Stimulated activated CD8-positive, alpha-beta memory T cell treated with anti-CD3 and anti-CD28 coated beads, Interleukin-7, amount 100 ng/mL, for 1 hour (primary cell): ENCODE measurements at places on chromosomes 2 and 18.

- no peak for DNase-seq
Observed at GRCh38 chr2:71494523-71495155, 41.3 kb downstream of the DYSF start.

DNA sequence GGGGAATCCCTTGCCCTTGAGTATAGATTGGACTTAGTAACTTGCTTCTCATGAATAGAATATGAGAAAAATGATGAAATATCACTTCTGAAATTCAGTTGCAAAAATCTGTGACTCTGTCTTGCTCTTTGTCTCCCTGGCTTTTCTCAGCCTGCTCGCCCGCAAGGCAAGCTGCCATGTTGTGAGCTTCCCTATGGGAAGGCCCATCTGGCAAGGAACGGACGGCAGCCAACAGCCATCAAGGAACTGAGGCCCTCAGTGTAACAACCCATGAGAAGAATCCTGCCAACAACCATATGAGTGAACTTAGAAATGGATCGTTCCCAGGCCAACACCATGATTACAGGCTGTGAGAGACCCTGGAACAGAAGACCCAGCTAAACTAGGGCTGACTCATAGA lies 58.4 kb upstream of the PGAP1 start:
- DNase-seq, result no peak

GRCh38 chr2:178574789-178575188 lies 94.5 kb downstream of the PLEKHA3 start:
- DNase-seq, result no peak

DNA sequence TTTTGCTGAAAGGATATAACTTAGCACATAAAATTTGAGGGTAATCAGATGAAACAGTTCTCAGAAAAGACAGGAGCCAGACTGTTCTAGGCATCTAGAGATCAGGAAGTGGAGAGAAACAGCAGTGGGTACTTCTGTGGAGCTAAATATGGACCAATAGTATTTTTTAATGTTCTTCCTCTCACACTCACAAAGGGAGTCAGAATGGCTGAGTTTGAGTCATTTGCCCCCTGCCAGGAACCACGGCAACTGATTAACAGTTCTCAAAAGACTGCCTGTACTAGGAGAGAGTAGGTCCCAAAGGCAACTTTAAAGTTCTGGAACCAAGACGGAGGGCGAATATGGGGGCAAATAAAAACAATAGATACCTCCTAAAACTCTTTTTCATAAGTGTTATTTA lies 107.5 kb downstream of the GULP1 start:
- DNase-seq, result no peak

- DNase-seq, result no peak
Observed at GRCh38 chr18:7541835-7542234, 25.3 kb upstream of the PTPRM start.

GRCh38 chr2:60873381-60873780 lies 8.0 kb upstream of the REL start:
- no peak for DNase-seq

DNA sequence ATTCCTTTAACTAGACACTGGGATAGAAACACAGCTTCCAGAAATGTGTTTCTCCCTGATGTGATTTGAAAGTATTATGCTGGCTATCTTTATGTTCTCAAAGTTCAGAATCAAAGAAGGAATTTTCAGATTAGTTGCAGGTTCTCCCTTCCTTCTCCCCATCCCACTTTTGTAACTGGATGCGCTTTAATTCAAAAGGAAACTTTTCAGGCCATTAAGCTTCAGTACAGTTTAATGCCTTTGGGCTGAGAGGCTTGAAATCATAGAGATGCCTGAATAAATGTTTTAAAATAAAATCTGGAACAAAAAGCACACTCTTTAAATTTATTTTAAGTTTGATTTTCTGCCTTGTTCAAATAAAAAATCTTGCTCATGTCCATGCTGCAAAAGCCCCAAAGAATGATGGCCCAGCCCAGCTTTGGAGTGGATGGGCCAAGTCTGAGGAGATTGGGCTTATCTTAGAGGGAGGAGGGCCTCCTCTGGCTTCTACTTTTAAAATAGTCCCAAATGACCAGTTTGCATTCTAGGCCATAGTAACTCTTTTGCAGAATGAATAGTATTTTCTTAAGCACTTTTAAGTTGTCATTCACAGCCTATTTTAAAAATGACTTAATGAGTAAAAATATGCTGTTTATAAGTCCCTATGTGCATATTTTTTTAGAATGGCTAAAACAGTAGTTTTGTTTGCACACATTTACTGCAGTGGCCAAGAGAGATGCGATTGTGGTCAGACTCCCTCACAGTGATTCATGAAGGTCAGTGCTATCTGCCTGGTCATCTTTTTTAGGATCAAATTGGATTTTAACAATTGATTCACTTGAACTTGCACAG lies 129.2 kb downstream of the MTX2 start:
- no peak for DNase-seq

DNA sequence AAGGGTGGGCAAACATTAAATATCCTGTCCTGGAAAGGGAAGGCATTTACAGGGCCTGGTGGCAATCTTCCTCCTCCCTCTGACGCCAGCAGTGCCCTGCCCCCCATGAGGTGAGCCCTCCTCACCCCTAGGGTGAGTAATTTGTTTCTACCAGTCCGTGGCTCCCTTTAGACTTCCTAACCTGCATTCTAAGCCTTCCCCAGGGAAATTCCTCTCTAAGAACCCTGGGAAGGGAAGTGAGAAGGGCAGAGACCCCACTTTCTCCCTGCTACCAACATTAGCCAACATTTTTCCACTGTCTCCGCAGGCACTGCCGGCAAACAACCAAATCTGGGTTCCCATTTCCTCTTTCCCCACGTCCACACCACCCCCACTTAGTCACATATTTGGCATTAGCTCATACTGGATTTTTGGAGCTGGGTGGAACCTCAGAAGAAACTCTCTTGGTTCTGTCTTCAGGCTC lies 69.3 kb downstream of the NRP2 start:
- DNase-seq, result no peak

DNA sequence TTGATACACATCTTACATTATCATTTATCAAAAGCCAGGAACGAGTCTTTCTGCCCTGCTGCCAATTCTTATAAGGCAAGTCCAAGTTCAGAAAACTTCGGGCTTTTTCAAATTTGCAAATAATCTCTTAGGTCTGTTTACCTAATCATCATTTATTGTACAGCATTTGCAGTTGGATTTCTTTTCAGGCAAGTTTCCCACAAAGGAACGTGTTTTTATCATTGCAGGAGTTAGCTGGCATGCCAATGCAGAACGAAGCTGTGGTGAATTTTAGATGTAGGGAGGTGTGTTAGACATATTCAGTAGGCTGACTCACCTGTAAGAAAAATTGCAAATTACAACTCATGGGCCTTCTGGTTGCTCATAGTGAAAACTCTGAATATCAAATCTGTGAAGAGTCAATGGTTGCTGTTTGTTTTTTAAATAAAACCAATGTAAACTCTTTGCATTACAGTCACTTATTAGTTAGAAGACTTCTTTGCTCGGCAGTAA lies 209.6 kb downstream of the SRBD1 start:
- no peak for DNase-seq

DNA sequence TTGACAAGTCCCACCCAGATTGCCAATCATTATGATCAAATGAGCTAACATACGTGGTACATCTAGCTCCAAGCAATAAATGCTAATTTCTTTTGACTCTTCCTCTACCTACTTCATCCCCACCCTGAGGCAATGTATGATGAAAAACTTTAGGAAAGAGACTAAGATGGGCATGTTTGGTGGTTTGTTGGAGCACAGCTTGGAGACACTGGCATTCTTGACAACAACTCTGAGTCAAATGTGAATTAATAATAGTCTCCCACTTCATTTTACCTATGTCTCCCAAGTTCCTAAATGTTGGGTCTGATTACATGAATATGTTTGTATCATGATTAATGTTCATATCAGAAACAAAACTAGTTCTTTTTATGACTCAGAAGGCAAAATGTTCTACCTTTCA lies 36.6 kb downstream of the EXOC6B start:
- DNase-seq, result no peak

DNA sequence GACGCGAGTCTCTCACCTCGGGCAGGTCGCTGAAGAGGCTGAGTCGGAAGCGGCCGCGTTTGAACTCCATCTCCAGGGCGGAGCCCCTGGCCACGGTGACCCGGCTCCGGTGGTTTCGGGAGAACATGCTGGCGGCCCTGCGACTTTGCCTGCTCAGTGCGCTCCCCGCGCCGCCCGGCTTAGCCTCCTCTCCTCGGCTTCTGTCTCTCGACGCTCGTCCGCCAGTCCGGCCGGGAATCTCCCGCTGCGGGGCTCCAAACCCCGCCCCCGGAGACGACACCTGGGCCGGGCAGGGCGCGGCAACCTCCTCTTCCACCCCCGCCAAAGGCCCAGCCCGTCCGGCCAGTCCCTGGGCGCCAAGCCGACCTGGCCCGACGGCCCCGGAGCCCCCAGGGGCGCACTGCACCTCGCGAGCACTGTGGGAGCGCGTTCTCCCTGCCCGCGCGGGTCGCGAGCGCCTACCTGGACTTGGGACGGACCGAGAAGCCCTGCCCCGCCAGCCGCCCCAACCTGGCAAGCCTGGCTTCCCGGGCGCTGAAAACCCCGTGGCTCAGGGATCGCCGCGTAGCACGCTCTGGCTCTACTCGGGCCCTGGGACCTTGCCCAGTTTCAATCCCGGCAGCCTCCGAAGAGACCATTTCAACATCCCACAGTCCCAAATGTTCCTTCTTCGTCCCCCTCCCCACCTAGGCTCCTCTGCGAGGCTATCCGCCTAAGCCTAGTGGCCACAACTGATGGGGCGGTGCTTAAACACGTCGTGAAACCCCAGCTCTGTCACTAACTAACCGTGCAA lies at the start of gene RTKN:
Gene RTKN (minus strand): TSS at position 248 of the 793 bp plus-strand sequence. CDS start 121 bp downstream, at position 127.
- DNase-seq, result no peak

DNA sequence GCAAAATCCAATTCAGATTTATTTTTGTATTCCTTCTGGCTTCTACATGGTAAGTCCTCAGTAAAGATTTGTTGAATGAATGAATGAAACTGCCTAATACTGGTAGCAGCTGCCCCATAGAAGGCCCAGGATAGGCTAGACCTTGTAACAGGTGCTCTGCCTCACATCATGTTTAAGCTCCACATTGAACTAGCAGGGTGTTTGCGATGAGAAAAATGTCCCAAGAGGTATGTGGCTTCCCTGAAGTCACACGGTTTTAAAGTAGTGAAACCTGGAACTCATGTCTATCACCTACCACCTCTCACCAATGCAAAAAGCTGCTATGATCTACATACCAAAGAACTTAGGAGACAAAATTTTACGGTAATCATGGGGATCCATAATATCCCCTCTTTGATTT lies 765 bp upstream of the LHCGR start:
- DNase-seq, result no peak

- DNase-seq, result no peak
Observed at GRCh38 chr2:60992985-60993392, 24.5 kb upstream of the PEX13 start.

DNA sequence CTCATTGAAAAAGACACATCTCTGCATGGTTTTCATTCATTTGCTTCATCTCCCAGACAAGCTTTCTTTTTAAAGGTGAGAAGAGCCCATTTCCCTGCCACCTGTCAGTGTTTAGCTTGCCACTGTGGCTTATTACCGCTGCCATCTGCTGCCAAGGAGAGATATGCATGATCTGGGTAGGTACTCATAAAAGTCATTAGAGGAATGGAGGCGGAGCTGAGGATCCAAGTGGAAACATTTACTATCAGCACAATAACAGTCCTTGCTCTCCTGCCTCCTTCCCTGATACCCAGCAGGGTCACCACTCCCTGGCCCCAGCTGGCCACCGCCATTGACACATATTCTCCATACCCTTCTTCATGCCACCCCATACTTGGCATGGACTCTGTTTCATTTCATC lies 390.4 kb downstream of the TSN start:
- no peak for DNase-seq

DNA sequence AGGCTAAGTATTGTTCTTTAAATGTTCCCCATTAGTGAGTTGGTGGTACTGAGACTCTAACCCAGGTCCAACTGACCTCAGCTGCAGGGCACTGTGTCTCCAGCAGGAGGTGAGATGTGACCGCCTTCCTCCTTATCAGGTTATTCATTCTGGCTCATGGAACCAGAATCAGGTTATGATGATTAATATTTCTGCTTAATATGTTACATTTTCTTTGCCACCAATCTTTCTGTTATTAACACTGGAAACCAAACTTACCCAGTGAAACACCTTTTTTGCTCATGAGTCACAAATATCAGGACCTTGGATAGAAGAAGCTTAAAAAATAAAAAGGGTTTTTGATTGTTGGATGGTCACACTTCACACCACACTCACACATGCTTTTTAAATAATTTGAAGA lies 85.4 kb downstream of the DPP4 start:
- no peak for DNase-seq

- no peak for DNase-seq
Observed at GRCh38 chr18:8602040-8602439, 7.2 kb upstream of the RAB12 start.

DNA sequence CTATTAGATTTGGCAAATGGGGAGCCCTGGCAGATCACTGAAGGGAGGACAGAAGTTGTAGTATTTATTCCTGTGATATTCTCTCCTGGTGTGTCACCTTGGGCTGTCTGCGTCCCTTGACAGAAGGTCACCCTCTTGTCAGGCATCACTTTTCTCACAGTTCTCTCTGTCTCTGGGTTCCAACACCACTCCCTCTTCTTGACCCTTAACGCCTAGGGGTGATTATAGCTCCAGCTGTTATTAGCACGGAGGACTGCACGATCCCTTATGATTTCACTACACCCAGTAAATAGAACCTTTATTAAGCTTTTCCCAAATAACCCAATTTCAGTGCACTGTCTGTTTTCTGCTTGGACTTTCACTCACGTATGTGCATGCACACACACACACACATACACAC lies 166.3 kb upstream of the TNP1 start:
- no peak for DNase-seq

- no peak for DNase-seq
Observed at GRCh38 chr2:23283-23682, 23.0 kb downstream of the FAM110C start.

GRCh38 chr18:80076379-80076778 lies 32.7 kb upstream of the ADNP2 start:
- DNase-seq, result no peak
